Stimulated activated CD8-positive, alpha-beta memory T cell treated with anti-CD3 and anti-CD28 coated beads, Interleukin-4, amount 100 ng/mL, for 4 hours (primary cell): ENCODE measurements at places on chromosomes 3 and 15.
A peak's percentile ranks its signal among the peaks of the same experiment; 100 is the strongest.

DNA sequence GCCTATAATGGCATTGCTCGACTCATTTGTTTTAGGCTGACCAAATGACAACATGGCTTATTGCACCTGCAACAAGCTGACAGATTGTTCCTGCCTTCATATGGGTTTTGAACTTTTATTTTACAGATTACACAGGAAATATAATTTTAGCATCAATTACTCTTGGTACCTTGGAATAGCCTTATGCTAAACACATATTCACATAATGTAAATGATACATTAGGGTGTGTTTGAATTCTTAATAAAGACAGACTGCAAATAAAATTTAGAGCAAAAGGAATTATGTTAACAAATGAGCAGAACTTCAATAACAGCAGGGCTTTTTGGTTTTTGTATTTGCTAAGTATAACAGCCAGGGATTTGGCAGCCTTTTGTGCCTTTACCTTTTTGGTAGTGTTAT lies 51.9 kb upstream of the TMC3 start:
- no peak for DNase-seq

- DNase-seq, result no peak
Measured at GRCh38 chr15:85646538-85647091, 148.1 kb downstream of the KLHL25 start.

DNA sequence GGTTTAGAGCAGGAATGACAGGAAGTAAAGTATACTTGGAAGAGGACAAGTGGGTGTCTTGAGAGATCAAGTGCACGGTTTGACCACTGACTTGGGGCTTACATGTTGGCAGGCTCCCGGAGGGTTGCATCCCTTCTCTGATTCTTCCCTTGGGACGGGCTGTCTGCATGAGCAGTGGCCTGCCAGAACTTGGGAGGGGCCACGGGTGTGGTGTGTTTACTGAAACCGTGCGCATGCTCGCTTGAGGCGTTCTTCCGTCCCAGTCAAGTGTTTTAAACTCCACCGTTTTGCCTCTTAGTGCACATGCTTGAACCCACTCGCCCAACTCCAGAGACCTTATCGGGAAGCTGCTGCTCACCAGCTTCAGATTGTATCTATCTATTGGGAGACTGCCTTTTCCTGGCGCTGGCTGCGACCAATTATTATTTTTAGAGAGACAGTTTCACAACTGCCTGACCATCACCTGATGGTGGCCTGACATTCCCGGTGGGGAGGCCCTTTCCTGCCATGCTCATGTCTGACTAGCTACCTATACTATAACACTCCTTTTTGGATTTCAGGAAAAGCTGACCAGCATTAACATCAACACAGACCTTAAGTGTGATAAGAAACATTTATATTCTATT lies 14.9 kb upstream of the C3orf22 start:
- no peak for DNase-seq

GRCh38 chr3:168216851-168217250 lies 121.1 kb upstream of the GOLIM4 start:
- DNase-seq, result no peak

DNA sequence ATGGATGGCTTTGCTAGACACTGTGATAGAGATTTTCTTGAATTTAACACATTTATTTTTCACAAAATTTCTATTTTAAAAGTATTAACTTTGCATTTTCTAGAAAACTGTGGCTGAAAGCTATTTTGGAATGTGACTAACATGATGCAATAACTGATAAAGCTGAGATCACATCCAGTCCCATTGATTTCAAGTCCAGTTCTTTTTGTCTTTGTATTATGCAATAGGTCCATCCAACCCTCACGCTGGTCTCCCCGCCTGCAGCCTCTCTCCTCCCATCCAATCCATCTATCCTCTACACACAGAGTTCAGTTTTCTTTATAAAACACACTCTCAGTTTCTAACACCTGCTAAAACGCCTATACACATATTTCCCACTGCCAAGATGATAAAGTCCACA lies 178.8 kb downstream of the CNTN3 start:
- DNase-seq, result no peak

- DNase-seq, result no peak
Measured at GRCh38 chr15:40830884-40831283, 2.4 kb upstream of the PPP1R14D start.

- DNase-seq, result no peak
Measured at GRCh38 chr15:75751116-75751875, 38.6 kb upstream of the CSPG4 start.

DNA sequence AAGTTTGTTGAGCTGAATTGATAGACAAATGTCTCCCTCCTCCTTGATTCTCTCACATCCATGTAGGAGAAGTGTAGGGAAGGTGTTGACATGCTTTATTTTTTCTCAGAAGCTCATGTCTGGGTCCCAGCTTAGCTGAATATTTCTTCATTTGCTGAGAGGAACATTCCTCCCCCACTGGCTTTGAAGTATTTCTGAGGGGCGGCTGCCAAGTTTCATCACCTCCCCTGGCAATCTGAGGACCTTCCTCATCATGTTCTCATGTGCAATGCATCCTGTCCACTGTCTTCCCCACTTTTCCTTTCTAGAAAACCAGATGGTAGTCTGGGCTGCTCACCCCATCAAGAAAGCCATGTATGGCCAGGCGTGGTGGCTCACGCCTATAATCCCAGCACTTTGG lies 168.9 kb upstream of the RGMA start:
- DNase-seq, result no peak

- DNase-seq, result no peak
Measured at GRCh38 chr3:183812761-183813445, 12.5 kb downstream of the MAP6D1 start.

DNA sequence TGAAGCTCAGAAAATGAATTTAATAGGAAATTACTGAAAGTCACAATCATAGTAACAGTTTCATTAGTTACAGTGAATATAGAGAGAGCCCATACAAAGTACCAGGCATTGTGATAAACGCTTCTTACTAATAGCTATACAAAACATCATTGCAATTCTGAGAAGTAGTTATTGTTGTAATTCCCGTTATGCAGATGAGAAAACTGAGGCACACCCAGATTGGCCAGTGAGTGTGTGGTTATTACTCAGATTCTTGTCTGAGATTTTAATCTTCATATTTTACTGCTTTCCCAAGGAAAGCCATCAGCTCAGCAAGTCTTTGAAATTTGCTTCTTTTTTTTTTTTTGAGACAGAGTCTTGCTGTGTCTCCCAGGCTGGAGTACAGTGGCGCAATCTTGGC lies 14.3 kb downstream of the FLNB start:
- DNase-seq, result no peak

DNA sequence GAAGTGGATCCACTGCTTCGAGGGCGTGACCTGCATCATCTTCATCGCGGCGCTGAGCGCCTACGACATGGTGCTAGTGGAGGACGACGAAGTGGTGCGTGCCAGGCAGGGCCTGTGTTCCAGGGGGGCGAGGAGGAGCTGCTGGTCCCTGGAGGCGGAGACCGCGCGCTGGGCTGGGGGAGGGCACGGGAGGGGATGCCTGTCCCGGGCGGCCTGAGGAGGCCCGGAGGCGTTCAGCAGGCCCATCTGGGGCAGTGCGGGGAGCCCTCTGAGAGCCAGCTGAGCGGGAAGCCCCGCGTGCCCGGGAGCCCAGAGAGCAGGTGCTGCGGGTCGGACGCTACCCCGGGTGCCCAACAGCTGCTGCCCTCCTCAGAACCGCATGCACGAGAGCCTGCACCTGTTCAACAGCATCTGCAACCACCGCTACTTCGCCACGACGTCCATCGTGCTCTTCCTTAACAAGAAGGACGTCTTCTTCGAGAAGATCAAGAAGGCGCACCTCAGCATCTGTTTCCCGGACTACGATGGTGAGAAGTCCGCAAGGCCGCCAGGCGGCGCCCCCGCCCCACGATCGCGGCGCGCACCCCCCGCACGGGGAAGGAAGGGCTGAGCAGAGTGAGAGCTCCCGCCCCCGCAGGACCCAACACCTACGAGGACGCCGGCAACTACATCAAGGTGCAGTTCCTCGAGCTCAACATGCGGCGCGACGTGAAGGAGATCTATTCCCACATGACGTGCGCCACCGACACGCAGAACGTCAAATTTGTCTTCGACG lies 2.9 kb downstream of the GNAT1 start:
- peak; percentile 85 for DNase-seq

DNA sequence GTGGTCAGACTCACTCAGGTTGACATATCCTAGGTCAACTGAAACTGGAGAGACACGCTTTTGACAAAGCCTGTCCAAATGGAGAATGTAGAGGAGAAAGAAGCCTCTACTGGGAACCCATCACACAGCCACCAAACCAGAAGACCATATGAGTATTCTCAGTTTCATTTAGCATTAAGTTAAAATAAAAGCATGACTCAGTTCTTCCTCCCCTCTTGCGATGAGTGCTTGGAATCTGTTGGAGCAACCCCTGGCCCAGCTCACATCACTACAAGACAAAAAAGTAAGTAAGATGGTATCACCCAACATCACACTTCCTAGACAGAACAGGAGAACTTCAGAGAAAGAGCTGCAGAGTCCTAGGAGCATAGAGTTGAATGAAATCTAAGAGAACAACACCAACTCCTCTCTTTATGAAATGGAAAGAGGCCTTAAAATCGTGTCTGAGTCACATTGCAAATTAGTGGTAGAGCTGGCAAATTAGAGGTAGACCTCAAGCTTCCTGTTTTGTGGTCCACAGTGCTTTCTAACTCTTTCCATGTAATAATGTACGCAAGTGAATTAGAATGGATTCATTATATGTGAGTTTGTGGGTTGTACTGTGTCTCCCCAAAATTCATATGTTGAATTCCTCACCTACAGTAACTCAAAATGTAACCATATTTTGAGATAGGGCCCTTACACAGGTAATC lies 51.2 kb downstream of the FGF12 start:
- DNase-seq, result no peak

DNA sequence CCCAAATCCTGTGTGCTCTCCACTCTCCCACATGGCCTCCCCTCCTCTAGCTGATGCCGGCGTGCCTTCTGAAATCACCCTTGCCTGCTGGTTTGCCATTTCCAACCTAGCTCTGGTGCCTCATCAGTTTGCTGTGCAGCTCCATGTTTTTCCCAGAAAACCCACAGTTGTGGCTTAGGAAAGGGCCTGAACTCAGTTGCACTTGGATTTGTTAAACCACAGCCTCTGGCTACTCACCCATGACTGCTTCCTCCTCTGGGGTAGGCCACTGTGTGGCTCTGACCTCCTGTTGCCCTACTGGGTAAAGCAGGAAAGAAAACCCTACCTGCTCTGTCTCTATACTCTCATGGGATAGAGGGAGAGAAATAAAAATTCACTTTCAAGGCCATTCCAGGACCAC lies 97.3 kb downstream of the DAPK2 start:
- DNase-seq, result no peak

DNA sequence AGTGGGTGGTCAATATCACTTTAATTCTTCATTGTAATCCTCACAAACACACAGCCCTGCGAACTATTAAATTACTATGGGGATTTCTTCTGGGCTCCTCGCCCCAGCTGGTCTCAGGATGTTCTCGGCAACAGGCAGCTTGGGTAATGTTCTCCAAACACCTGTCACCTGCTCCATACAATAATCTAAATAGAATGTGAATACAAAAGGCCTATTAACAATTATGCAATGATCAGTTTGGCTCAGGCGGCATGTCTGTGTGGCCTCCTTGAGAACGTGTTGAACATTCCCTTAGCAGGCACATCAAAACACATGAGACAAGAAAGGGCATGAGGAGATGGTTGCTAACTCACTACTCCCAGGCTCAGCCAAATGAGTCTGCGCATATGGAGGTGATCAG lies 158.6 kb upstream of the KBTBD8 start:
- no peak for DNase-seq

DNA sequence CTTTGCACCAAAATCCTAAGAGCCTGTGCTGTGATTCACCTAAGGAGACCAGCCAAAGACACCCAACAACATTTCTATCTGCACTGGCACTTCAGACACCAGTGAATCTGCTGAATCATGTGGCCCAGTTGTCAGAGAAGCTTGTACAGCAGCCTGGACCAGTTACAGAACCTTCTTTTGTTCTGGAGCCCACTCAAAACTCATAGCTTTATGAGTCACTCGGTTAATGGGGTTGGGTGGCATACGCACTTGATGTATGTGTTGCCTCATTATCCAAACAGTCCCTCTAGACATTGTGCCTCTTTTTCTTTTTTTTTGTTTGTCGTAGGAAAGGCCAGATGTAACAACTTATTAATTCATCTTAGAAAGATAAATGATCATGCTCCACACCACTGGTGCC lies 25.6 kb upstream of the GOLGA6L2 start:
- no peak for DNase-seq

DNA sequence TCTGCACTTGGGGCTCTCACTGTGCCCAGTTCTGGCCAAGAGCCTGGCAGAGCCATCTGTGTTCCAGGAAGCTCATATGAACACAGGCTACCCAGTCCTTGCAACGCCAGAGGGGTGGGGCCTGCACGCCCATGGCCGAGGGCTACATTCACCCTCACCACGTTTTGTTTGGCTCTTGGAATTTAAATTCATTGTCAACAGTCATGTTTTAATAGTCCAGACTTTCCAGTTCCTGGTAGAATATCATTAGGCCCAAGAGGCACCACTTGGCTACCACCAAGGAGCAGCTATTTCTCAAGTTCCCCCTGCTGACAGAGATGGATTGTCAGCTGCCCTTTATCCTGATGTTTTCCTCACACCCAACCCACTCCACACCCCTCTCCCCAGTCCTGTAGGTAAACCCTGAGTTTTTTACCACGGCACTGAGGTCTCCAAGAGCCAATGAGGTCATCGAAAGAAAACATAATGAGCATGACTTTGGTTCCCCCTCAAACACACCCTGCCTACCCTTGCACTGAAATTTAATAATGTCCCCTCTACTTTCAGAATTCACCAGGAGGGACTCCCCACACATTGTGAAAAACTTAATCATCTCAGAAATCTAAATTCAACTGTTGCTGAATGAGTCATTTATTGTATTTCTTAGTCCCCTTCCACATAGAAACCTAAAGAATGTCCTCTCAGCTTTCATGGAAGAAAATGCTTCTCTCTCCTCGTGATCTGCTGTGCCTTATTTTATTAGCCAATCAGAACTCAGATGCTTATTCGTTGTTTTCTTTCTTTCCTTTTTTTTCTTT lies 125.1 kb downstream of the SHQ1 start:
- DNase-seq, result no peak

GRCh38 chr3:121111914-121112612 lies 204.1 kb downstream of the STXBP5L start:
- DNase-seq, result no peak

- no peak for DNase-seq
Measured at GRCh38 chr3:123540285-123540684, 44.6 kb downstream of the HACD2 start.

DNA sequence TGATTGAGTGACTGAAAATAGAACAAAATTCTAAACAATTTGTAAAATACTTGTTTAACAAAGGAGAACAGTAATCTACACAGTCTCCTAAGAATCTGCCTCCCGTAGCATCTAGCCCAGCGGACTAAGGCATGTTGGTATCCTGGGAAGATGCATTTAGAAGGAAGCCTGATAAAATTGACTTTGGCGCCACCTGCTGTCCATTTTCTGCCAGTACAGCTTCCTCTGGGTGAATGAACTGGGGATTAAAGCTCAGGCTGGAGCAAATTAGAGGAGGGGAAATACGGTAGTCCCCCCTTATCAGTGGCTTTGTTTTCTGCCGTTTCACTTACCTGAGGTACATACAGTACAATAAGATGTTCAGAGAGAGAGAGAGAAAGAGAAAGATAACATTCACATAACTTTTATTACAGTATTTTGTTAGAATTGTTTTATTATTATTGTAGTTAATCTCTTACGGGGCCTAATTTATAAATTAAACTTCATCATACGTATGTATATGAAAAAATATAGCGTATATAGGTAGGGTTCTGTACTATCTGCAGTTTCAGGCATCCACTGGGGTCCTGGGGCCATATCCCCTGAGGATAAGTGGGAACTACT lies 191.6 kb downstream of the GAP43 start:
- peak; percentile 69 for DNase-seq

- no peak for DNase-seq
Measured at GRCh38 chr3:89521328-89521727, 413.9 kb downstream of the EPHA3 start.

GRCh38 chr15:99131441-99132023 lies 26.7 kb downstream of the SYNM start:
- no peak for DNase-seq
